NCI-H510A treated with DMSO at 0.1 percent for 48 hours (cell line): ENCODE measurements at places on chromosomes 6 and 20.
A peak's percentile ranks its signal among the peaks of the same experiment; 100 is the strongest.

GRCh38 chr6:156727715-156728385 is 49.3 kb upstream of the ARID1B start:
- DNase-seq, result no peak

- DNase-seq, result no peak
Observed at GRCh38 chr20:37904845-37905373, 2.0 kb downstream of the VSTM2L start.

GRCh38 chr20:21137078-21137477 is 11.2 kb downstream of the KIZ start:
- no peak for DNase-seq

- DNase-seq, result no peak
Observed at GRCh38 chr6:55916188-55916587, 40.8 kb upstream of the BMP5 start.

- DNase-seq, result no peak
Observed at GRCh38 chr20:10898552-10898951, 224.8 kb upstream of the JAG1 start.

- peak; percentile 11 for DNase-seq
Observed at GRCh38 chr6:51489133-51489532, 598.3 kb downstream of the PKHD1 start.

DNA sequence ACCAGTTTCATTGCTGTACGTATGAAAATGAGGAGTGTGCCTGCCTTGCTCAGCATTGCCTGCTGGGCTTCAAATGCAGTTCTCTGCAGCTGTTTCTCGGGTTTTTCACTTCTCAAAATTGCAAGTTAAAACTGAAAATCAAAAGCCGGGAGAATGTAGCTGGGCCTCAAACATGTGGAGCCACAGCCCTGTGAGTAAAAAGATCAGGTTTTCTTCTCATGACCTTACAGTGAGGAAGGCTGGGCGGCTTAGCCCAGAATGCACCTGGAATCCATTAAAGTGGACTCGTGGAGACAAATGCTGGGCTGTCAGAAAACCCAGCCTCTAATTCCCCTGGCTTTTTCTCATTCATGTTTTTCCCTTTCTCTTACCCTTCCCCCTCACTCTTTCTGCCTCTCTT is 34.4 kb downstream of the DSE start:
- DNase-seq, result no peak

DNA sequence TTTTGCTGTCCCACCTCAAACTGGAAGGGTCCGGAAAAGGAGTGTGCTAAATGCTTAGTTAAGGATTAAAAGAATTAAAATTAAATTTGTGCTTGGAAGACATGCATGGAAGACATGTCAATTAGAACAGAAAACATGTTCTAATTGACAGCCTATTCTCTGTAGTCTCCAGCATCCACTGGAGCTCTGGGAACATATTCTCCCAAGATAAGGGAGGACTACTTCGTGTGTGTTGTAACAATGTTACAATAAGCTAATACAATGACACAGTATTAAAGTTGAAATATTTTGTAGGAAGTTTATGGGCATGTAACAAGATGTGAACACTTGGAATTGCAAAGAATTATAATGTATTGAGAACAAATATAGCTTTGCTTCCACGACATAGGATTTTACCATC is 567.4 kb upstream of the CITED2 start:
- DNase-seq, result no peak

DNA sequence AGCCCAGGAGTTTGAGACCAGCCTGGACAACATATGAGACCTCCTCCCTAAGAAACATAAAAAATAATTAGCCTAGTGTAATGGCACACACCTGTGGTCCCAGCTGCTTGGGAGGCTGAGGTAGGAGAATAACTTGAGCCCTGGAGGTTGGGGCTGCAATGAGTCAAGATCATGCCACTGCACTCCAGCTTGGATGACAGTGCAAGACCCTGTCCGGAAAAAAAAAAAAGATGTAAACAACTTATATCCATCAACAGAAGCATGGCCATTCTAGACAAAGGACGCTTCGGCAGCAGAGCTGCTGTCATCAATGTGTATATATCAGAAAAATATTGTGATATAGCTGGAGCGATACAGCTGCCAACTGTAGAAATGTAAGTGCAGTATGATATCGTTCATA is 59.6 kb upstream of the ARID1B start:
- no peak for DNase-seq
